Epithelial cell of umbilical artery (primary cell): ENCODE measurements at places on chromosomes 5 and 9. TPM values are rescaled to one million over a fixed set of nuclear protein-coding genes. Genes with fewer than 3 reads are reported as not detected.

PCDHA9 gene
- under 0.01 and 0.15 TPM in 2 replicates for total RNA-seq

CAMLG gene
- 41.3 and 46.0 TPM in 2 replicates for total RNA-seq

PPP3R2 gene
- not detected in 2 replicates for total RNA-seq

CCDC180 gene
- total RNA-seq: 0.46 and 0.65 TPM in 2 replicates

ACOT12 gene
- total RNA-seq: not detected in 2 replicates

PCDHGA12 gene
- total RNA-seq: 5.2 and 5.9 TPM in 2 replicates

PCDHB9 gene
- 0.15 TPM in 1 of 2 replicates, not detected in the other for total RNA-seq

TMOD1 gene
- total RNA-seq: 1.9 and 3.0 TPM in 2 replicates

CATSPER3 gene
- not detected in 2 replicates for total RNA-seq

TXN gene
- 271 and 357 TPM in 2 replicates for total RNA-seq

STOML2 gene
- 296 and 332 TPM in 2 replicates for total RNA-seq

DOCK2 gene
- total RNA-seq: 0.65 and 0.91 TPM in 2 replicates

PCDHB4 gene
- total RNA-seq: under 0.01 and 0.15 TPM in 2 replicates

SH2D3C gene
- 40.4 and 57.2 TPM in 2 replicates for total RNA-seq

TERT gene
- total RNA-seq: not detected in 2 replicates

TLE1 gene
- total RNA-seq: 31.6 and 32.5 TPM in 2 replicates

NMUR2 gene
- not detected in 2 replicates for total RNA-seq

SLC36A2 gene
- total RNA-seq: not detected in 2 replicates

EIF4E1B gene
- total RNA-seq: not detected in 2 replicates

KCTD16 gene
- total RNA-seq: 0.61 and 0.65 TPM in 2 replicates

TLR4 gene
- total RNA-seq: 32.8 and 44.1 TPM in 2 replicates

NADK2 gene
- total RNA-seq: 18.5 and 25.1 TPM in 2 replicates

GTF2H2C gene
- total RNA-seq: 32.5 and 50.6 TPM in 2 replicates

NIPAL4 gene
- not detected in 2 replicates for total RNA-seq

ZBED3 gene
- 2.3 and 2.6 TPM in 2 replicates for total RNA-seq

ACER2 gene
- 7.5 and 10.9 TPM in 2 replicates for total RNA-seq

RLN1 gene
- total RNA-seq: not detected in 2 replicates

SPARC gene
- 702 and 1,012 TPM in 2 replicates for total RNA-seq

ADAMTSL2 gene
- total RNA-seq: under 0.01 TPM in 1 of 2 replicates, not detected in the other
